ENCODE measurements at places on chromosomes 4 and X.

DNA sequence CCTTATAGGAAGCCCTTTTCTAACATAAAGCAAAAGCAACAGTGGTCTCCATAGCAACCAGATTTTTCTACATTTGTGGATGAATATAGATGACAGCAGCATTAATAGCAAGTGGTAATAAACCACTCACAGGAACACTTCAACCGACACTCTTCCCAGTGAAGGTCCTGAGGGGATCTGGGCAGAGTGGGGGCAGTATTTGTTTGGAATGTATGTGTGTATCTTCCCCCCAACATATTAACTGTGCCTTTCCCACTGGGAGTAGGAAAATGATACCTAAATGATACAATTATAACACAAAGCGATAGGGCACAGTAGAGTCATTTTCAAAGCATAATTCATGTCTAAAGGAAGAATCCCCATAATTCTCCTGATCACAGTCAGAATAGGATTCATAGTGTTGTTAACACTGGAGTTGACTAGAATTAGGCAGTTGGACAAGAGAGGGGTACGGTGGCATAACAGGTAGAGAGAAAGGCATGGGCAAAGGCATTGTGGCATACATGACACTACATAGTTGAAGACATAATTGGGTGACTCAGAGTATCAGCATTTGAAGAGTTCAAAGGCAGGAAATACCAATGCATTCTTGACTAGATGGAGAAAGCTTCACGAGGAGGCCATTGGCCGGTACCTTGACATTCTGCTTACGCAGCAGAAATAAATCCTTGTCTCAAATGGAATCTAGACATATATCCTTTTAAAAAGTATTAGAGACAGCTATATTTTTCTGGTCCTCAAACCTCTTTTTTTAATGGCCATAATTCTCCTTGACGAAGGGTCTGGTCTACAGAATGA lies 15.2 kb downstream of the CAPN6 start:
- DNase-seq = peak; percentile 2

GRCh38 chr4:180770265-180770664 lies 1472.9 kb upstream of the TENM3 start:
- DNase-seq = no peak

DNA sequence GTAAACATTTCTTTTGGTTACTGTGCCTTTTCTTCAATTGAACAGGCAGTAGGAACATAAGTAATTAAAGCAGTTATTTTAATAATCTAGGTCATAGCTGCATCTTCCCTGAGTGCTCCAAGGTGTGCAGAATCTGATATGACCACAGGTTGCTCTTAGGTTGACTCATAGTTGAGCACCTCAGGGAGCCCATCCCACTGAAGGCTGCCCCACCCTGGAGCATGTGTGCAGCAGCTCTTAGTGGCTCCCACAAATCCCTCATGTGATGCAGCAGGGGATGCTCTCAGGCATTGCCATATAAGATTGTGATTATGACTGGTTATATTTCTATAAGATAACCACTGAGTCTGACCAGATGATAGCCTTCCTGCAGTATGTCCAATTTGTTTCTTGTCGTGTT lies 72.3 kb downstream of the ZNF518B start:
- DNase-seq = no peak

DNA sequence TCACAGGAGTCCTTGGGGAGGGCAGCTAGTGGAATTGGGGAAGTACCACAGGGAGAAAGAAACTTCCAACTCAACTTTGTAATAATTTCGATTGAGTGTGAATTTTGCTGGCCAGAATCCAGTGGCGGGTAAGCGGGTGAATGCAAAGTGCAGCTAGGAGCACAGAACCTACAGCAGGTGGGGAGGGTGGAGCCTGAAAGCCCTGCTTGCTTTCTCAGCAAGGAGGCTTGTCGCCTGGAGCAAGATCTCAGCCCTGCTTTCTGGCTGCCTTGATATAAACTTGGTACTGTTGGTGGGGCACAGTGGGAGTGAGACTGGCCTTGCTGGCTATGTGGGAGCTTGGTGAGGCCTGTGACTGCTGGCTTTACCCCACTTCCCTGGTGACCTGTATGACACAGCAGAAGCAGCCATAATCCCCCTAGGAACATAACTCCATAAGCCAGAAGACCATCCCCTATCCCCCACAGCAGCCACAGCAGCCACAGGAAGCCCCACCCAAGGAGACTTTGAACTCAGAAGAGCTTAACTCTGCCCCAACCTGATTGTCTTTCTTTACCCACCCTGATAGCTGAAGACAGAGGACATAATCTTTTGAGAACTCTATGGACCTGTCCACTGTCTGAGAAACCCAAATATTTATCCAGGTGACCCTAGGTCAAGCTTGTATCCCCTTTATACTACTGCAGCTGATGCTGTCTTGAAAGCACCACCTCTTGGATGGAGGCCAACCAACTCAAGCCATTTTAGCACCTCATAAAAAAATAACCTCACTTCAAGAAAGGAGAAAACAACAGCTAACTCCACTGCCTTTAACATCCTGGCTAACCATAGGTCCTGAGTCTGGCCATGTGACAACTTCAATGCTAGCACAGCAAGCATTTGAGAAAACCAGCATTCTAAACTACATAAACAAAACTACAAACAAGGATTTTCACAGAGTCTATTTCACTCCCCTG lies 87.2 kb upstream of the PDE5A start:
- DNase-seq = no peak

DNA sequence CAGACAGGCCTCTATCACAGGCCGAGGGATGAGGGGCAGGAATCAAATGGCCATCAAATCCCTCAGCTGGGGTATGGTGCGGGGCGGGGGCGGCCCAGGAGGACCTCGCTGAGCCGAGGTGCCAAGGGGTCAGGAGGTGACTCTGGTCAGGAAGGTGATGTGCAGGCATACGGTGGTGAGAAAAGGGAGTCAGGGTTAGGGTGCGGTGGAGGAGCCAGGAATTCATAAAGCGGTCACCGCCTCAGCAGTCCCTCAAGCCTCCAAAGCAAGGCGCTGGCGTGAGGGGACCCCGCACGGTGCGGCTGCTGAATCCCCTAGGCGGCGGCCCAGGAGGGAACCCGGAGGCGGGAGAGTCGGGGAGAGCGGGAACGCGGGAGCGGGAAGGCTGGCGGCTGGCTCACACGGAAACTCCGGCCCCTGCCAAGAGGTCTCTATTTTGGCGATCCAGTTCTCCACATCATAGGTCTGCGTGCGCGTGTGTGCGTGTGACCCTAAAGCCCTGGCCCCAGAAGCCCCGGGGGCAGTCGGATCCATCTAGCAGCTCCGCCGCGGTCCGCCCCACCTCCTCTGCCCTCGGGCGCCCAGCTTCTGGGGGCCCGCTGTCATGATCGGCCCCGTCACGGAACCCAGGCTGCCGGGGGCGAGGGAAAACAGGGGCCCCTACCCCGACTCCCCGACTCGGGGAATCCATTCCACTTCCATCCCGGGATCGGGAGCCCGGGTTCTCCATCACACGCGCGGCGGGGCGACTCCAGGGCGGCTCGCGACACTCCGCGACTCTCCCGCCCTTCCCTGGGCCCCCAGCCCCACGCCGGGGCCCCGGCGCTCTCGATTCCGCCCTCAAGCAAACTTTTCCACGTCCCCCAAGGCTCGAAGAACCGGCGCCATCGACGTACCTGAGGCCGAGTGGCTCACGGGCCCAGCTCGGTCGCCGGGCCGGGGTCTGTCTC lies 593 bp downstream of the ELF4 start:
- DNase-seq = no peak

DNA sequence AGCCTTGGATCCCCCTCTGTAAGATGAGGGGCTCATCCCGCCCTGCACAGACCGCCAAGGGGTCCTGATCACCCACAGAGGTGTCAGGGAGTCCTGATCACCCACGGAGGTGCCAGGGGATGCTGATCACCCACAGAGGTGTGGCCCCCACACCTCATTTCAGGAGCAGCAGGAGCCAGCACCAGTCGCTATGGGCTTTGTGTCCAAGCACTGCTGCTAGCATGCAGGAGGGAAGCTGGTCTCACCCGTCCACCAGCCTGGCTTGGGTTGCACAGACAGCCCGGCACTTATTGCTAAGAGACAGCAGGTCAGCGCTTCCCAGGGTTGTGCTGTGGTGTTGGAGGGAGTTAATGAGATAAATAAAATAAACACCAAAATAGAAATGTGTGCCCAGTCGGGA lies 88.5 kb downstream of the ADRA2C start:
- DNase-seq = no peak

DNA sequence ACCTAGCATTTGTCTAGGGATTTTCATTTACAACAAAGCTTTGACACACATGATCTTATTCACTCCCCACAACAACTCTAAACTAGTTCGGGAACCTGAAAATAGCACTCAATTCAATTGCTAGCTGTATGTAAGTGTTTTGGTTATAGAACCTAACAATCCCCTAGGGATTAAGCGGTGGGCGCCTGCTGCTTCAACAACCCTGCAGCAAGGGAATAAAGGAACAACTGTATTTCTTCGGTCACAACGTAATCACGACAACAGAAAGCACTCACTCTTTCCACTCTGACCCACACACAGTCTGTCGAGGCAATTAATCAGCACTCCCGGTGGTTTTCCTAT lies 674 bp upstream of the DIAPH2 start:
- DNase-seq = no peak

- no peak for DNase-seq
Observed at GRCh38 chr4:174023641-174024040, 259.8 kb downstream of the FBXO8 start.

DNA sequence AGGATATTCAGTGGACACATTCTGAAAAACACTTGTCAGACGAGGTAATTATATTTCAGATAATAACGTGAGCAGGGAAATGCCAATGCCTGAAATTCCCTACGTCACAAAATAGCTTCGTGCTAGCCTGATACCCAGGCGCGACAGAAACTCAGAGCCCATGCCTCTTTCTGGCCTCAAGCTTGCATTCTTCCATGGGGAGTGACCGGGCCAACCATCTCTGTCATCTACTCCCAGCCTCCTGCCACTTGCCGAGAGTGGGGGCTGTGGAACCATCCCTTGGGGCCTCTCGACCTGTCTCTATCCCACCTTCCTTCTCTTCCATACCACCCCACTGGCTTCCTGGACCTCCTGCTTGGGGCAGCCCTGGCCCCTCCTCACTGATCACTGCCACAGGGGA lies 34.5 kb upstream of the CDKN2AIP start:
- DNase-seq = no peak

GRCh38 chr4:119394826-119395225 lies 72.9 kb upstream of the FABP2 start:
- no peak for DNase-seq

- DNase-seq = no peak
Observed at GRCh38 chr4:177266506-177266905, 43.2 kb upstream of the NEIL3 start.

DNA sequence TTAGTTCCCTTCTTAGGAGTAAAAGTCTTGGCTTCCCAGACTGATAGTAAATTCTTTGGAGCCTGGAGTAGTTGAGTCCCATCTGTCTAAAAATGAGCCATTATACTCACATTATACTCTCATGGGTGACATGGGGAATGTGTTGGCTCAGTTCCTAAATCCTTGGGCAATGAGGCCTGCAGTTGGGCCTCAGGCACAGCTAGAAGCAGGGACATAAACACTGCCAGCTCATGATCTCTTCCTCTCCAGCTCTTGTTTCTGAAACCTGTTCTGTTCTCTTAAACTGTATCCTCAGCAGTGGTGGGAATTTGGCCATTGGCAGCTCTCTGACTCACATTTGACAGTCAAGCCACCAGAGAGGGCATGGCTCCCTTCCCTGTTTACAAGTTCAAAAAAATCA lies 212.5 kb downstream of the SPATA18 start:
- no peak for DNase-seq

DNA sequence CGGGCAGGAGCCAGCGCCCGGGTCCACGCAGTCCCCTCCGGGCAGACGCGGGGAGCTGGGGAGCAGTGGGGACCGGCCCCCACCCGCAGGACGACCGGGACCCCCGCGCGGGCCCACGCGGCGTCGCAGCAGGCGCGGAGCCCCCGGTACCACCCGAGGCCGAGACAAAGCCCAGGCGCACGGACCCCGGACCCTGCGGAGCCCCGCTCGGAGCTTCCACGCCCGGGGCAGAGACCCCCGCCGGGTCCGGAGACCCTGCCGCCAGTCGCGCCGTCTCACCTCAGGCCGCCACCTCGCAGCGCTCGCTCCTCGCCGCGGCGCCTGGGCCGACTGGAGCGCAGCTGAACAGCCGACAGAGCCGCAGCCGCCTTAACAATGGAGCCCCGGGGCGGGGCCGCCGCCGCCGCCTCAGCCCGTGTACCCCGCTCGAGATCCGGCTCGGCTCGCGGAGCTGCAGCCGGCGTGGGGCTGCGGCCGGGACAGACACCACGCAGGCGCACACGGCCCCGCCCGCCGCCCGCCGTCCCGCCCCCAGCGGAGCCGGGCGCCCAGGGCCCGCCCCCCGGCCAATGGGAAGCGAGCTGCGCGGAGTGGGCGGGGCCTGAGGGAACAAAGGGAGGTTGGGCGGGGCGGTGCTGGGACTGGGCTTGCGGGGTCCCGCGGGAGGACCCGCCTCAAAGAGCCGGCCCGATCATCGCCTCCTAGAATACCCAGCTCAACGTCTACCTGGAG lies at the start of gene AFAP1:
Gene AFAP1, minus strand, starts transcription at position 485 of the 732 bp plus-strand sequence. CDS start 67,783 bp downstream, outside the sequence.
- peak; percentile 67 for DNase-seq
